ENCODE measurements at places on chromosomes 16 and 17.

- no peak for DNase-seq
These were observed 1.1 kb upstream of the CHAD start for GRCh38 chr17:50469671-50470305.

GRCh38 chr16:88790312-88791211 lies 5.5 kb upstream of the PIEZO1 start:
- no peak for DNase-seq

GRCh38 chr17:28982131-28982793 lies 23.6 kb downstream of the SEZ6 start:
- no peak for DNase-seq

DNA sequence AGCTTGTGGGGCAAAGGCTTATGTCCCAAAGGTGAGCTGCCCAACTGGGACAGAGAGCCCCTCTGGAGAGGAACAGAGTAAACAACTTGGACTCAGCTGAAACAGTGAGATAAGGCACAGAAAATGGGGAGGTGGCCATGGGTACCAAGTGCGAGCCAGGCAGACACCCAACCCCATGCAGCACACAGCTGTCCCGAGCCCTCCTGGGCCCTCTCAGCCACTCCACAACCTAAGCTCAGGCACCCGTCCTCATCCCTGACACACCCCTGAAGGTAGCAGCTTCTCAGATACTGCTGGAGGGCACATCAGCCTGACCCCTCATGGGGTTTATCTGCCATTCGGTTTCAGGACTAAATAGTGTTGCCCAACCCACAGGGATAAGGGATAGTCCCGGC lies 4.8 kb upstream of the GFOD2 start:
- no peak for DNase-seq

- DNase-seq: no peak
These were observed 39.5 kb downstream of the RBFOX1 start for GRCh38 chr16:7372095-7372494.

DNA sequence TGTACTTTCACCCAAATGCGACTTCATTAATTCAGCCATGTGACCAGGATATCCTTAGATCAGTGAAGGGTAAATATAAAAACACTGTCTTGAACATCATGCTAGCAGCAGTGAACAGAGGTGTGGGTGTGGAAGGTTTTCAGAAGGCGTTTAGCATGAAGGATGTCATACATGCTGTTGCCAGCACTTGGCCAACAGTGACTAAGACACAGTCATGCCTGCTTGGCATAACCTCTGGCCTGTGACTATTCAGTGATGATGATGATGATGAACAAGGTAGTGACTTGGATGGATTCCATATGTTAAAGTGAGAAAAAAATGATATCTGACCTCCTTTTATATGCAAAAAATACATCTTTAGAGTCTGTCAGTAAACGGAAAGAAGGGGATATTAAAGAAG lies 97.9 kb downstream of the MAP2K4 start:
- no peak for DNase-seq

DNA sequence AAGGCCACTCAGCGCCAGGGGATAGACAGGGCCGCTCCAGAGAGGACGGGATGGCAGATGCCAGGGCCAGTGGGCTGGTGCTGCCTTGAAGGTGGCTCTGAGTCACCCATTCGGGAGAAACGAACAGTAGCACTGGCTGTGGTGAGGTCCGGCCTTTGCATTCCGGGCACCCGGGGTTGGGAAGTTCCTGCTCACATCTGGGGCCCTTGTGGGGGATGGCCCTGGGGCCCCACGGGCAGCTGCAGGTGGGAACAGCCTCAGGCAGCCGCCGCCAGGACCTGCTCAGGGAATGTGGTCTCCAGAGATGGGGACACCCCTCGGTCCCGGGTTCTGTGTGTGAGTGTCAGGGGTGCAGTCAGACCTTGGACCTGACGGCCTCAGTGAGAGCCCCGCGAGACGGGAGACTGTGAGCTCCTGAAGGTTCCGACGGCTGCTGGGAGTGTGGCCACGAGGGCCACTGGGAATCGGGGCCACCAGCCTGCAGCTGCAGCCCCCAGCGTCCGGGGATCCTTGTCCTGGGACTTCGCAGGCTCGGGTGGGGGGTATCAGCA lies 1.4 kb downstream of the CBFA2T3 start:
- DNase-seq: no peak

DNA sequence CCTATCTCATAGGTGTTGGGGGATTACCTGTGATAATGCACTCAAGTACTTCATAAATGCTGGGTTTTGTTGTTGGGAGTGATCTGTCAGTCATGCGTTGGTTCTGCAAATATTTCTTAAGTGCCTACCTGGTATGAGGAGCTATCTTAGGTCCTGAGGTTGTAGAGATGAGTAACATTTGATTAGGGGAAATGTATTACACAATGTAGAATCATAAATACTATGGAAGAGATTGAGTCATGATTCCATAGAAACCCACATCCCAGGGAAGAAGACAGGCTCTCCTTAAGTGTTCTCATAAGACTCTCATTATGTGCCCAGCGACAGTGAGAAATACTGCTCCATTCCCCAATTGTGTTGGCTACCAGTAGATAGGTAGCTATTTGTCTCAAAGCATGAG lies 240.1 kb downstream of the FTO start:
- DNase-seq: no peak

DNA sequence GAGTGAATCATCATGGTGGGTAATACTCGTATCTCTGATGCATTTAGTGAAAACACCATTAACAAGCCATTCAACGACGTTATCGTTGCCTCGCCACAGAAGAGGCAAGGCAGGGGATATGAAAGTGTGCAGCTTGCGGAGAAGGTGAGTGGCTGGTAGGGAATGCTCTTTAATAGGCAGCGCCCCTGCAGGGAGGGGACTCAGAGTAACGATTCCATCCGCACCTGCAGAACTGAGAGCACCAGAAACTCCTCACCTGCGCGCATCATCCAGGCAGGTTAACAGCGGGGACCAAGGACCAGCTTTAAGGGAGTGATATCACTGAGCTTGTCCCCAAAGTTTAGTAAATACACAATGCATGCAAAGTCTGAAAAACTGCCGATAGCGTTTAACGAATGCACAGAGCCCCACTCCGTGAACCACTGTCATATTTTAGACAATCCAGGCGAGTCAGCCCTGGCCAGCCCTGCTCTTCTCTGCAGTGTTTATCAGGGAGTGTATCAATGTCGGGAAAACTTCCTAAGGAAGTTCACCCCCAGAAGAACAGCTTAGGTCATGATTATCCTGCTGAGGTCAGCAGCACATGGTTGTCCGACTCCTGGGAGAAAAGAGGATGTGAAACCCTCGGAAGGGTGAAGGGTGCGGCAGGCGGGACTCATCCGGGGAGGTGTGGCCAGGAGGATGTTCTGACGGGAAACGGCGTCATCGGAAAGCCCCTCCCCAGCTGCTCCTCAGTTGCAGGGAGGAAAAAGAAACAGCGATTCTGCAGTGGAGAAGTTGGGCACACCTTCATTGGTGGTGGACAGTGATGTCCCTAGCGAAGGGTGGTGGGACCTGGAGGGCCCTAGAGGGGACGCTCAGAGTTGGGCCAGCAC lies 68.5 kb upstream of the DNAH17 start:
- DNase-seq: peak; percentile 47

- DNase-seq: no peak
These were observed 149.3 kb downstream of the IRF8 start for GRCh38 chr16:86048221-86048620.

DNA sequence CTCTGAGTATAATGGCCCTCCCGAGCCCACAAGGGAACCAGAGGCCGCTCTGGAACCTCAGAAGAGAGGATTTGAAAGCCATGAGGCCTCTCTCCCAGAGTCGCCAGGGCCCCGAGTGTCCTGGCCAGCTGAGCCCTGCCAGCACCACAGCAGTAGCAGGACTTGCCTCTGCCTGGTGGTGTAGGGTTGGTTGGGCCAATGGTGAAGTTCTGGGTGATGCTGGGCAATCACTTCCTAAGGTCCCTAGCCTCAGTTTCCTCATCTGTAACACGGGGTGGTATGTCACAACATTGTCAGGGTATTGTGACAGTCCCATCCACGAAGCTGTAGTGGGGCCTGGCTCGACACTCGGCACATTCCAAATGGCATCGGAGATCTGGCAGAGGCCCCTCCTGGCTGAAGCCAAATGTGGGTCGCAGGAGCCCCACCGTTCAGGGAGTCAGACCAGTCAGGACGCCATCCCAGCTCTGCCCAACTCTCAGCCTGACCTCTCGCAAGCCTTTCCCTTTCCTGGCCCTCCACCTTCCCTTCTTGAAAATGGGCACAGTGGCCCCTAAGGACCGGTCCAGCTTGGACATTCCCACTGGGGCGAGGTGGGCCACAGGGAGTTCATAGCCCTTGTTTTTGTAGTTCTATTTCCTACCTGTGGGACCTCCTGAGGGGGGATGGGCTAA lies 1.7 kb downstream of the NATD1 start:
- no peak for DNase-seq

GRCh38 chr16:79795556-79795955 lies 195.0 kb upstream of the MAF start:
- no peak for DNase-seq

GRCh38 chr17:55720919-55721836 lies 1.5 kb downstream of the TMEM100 start:
- DNase-seq: peak; percentile 59

DNA sequence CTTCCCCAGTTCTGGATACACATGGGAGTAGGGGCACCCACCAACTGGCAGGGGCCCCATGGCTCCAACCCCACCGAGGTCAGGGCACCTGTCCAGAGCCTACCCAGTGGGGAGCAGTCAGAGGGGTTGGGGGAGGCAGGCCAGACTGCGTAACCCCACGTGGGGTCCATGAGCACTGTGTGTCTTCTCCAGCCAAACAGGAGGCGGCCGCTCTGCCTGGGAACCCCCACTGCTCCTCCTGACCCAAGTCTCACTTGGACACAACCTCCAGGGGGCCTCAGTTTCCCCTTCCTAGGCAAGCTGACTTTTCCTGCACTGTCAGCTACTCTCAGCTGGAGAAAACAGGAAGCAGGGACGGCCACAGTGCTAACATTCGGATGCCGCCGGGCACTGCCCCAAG lies 7.5 kb downstream of the ZNF469 start:
- DNase-seq: no peak

GRCh38 chr16:87722590-87723225 lies 43.1 kb downstream of the KLHDC4 start:
- no peak for DNase-seq

DNA sequence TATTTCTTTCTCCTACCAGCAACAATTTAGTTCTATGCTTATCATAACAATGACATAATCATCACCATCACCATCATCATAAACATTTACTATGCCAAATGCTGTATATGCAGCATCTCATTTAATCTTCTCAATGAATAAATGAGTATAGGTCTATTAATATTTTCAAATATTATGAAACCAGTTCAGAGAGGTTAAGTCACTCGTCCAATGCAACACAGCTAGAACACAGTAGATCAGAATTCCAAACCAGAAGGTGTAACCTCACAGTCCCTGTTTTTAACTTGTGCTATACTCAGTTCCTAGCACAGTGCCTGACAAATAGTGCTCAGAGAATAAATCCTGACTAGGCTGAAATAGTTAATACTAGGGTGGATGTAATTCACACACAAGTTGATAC lies 314.8 kb downstream of the XYLT1 start:
- DNase-seq: no peak

DNA sequence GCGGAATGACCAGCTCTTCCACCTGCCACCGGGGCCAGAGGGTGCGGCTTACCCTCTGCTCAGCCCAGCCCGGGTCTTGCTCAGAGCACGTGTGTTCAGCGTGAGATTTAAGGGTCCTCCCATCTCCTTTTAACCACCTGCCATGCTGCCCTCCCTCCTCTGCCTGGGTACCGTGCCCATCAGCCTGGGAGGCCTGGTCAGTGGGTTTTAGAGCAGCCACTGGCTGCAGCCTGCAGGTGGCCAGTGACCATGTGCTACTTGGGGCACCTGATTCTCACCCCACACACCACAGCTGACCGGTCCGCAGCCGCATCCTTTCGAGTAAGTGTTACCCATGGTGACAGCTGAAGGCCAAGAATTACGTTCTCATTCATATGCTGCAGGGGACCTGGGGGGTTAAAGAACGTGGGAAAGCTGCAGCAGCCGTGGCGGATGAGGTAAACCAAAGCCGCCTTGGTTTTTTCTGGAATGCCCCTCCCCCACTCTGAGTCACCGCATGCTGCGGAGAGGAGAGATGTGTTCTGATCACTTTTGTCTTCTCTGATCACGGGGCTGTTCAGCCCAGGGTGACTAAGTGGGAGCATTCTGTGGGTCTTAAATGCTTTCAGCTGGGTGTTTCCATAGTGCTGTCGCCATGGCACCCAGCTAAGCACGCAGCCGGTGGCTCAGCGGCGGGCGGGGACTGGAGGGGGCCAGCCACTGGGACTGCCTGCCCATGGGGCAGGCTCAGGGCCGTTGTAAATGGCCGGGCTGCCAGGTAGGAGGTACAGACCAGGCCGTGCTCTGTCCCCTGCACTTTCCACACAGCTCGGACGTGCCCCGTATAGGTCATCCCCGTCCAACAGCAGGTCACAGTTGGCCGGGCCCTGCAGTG lies 59.8 kb downstream of the BAIAP2 start:
- peak; percentile 96 for DNase-seq

DNA sequence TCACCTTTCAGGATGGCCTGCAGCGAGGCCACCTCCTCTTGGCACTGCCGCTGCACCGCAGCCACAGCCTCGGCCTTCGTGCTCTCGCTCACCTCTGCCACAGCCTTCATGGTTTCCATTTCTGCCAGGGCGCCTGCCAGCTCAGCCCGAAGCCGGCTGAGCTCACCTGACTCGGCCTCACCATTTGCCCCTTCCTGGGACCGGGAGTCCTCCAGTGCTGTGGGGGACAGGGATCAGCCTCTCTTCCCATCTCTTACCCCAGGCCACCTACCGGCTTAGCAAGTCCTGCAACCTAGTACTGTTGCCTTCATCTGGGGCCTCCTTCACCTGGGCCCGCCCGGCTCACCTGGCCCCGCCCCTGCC lies 658 bp downstream of the RABEP2 start:
- DNase-seq: no peak

DNA sequence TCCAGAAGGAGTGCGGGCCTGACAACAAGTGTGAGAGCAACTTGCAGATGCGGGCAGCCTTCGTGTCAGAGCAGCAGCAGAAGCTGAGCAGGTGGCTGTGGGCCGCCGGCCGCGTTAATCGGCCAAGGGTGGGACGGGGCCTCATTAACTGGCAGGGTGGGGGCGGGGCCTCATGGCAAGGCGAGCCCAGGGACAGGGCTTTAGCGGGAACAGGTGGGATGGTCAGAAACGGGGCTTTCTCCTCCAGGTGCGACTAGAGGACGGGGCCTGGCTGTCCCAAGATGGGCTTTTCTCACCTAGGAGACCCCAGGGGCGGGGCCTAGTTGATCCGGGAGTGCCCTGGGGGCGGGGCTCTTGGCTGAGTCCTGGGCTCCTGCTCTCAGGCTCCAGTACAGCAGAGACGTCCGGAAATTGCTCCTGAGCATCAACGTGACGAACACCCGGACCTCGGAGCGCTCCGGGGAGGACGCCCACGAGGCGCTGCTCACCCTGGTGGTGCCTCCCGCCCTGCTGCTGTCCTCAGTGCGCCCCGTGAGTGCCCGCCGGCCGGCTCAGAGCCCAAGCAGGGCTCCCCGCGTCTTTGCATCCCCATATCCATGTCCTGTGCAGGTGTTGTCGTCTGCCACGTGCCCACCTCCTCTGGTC lies 18.4 kb upstream of the PDK2 start:
- DNase-seq: no peak

- DNase-seq: no peak
These were observed 46.9 kb upstream of the WSCD1 start for GRCh38 chr17:6023036-6023831.
